IPS-NIHi11 (cell line): ENCODE measurements at places on chromosomes 12 and 14.

DNA sequence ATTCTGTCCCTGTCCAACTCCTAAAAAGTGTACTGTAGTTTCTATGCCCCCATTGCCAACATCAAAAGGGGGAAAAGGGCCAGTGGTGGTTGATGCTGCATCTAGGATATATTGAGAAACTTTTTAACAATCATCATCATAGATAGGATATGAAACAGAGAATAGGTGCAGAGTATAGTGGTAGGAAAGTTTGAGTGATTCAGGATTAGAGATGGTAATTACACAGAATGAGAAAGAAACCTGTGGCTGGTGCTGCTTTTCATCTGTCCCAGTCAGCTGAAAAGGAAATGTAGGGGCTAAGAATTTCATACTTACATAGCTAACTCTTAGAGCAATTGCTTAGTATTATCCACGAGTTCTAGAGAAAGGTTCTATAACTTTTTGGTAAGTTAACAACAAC, 67.6 kb downstream of the GTF2A1 start:
- no peak for DNase-seq

GRCh38 chr12:69131077-69131476, 108.3 kb upstream of the CPSF6 start:
- DNase-seq: no peak

DNA sequence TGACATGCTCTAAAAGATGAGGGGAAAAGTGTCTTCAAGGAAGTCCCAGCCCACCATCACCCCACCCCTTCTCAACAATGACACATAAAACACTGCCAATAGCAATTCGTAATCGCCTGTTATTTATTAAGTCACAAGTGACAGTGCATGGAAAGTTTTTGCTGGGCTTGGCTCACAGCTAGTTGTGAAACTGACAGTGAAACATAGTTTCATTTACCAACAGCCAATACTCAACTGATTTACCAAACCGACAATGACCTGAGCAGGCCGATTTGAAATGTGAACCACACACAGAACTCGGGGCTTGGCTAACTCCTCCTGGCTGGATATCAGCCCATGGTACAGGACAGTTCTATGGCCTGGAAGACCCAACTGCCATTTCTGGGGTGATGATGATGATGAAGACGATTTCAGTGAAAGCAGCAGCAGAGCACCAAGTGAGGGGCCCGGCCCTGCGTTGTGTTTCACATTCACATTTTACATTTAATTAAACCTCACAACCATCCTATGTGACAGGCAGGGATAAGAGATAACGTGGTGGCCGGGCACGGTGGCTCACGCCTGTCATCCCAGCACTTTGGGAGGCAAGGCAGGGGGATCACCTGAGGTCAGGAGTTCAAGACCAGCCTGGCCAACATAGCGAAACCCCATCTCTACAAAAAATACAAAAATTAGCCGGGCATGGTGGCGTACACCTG, 42.7 kb downstream of the CAMKK2 start:
- DNase-seq: no peak

DNA sequence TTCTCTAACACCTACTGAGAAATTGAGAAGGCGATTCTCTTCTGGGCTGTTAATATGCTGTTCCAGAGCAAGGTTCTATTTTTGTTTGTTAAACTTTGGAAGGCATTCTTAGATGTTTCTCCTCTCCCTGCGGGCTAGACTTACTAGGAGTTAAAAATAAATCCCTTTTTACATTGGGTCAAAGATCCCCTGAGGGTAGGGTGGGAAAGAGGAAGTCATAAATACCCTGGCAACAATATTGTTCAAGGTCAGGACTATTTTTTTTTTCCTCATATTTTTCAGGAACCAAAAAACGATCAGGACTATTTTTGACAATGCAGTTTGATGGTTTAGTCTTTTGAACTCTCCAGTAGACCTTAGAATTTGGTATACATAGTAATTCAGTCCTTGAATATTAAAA, 12.0 kb upstream of the SLC2A14 start:
- no peak for DNase-seq

GRCh38 chr12:64608901-64609535, 1.3 kb upstream of the RASSF3 start:
- peak; percentile 67 for DNase-seq

DNA sequence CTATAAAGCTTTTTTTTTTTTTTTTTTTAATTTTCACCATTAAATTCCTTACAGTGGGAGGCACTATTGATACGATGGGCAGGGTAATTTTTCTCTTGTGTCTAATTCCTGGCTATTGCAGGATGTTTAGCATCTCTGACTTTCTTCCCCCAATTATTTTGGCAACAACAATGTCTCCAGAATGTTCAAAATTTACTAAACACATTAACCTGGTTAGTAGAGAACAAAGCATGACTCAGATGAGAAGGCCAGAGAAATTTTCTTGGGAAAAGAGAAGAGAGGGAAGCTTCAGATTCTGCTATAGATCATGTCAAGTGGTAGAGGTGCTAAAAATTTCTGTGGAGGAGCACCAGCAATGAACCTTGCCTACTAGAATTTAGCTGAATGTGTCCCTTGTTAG, 171.5 kb upstream of the PRICKLE1 start:
- no peak for DNase-seq

GRCh38 chr14:92447416-92448197, 66.0 kb upstream of the RIN3 start:
- DNase-seq: no peak

GRCh38 chr14:38799671-38800070, 303.4 kb downstream of the SEC23A start:
- no peak for DNase-seq

DNA sequence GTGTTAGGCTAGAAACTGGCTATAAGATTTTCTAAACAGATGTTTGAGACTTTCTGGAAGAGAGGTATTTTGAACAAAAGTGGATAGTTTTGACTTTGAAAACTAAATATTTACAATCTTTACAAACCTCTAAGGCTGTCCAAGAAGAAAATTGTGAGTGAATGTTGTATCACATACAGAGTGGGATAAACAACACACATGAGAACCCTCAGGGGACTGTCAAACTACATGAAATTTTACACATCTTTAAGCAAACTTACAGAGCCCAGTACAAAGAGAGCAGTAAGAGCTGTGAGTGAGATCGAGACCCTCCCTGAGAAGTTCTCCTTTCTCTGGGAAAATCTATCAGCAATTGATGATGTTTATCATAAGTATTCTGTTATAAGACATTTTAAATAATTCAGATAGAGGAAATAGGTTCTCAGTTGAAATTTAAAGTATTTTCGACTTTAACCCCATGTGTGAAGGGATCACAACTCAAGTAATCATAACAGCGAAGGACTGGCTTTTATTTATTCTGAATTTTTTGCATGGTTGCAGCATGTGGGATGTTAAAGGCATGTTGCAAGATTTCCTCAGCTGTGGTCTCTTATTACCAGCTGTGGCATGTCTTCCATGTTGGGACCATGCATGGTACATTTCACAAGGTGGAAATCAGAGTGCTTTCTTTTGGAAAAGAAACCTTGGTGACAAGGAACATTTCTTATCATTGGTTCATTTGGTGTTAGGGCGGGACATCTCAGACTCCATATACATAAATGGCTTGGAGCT, 264.0 kb upstream of the PRICKLE1 start:
- no peak for DNase-seq

- no peak for DNase-seq
Measured at GRCh38 chr14:99715266-99716000, 31.3 kb downstream of the CYP46A1 start.

- DNase-seq: no peak
Measured at GRCh38 chr12:38653650-38654049, 251.7 kb downstream of the CPNE8 start.

DNA sequence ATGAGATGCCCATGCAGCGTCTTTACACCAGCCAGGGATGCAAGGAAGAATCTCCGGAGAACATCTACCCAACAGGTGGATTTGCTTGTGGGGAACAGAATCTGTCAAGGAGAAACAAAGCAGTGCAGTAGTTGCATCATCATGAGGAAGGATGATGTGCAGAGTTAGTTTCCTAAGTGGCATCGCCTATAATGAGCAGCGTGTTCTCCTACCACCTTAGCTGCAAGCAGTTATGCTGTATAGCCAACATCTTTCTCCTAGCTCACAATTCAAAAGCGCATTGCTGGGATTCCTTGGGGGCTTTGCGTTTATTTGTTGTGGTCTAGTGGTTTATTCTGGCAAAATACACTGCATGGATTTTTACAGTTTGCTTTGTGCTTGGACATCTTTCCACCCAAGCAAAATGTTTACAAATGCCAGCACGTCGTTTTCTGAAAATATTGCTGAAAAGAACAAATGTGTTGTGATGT, 233.0 kb downstream of the RGS6 start:
- no peak for DNase-seq

DNA sequence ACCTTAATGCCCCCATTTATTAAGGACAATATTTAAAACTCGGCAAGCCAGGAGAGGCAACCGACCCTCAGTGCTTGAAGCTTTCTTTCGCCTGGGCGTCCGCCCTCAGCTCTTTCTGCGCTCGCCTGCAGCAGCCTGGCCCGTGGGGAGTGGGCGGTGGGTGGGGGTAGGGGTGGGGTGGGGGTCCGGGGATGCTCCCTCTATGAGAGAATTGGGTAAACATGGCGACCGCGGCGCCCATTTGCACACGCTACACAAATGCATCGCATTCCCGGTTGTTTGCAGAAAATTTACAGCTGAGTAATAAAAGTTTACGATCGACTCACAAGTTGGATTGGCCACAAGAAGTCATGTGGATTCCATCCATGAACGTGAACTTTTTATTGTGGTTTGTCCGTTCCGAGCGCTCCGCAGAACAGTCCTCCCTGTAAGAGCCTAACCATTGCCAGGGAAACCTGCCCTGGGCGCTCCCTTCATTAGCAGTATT, 7.7 kb downstream of the HOXC8 start:
- no peak for DNase-seq

DNA sequence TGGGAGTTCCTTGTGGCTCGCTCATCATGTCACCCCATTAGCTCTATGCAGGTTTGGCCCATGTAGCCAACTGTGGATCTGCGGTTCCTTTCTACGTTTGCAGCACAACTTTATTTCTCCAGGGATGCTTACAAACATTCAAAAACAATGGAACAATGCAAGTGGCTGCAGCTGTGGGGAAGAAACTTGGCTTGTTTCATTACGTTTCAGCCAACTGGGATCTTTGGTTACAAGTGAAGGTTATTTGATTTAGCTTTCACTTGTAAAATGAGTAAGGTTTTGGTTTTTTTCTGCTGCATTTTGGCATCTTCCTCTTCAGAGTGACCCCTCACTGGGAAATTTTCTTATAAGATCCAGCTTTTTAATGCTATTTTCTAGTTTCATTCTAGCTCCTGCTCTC, 105.9 kb downstream of the PLXNC1 start:
- no peak for DNase-seq

DNA sequence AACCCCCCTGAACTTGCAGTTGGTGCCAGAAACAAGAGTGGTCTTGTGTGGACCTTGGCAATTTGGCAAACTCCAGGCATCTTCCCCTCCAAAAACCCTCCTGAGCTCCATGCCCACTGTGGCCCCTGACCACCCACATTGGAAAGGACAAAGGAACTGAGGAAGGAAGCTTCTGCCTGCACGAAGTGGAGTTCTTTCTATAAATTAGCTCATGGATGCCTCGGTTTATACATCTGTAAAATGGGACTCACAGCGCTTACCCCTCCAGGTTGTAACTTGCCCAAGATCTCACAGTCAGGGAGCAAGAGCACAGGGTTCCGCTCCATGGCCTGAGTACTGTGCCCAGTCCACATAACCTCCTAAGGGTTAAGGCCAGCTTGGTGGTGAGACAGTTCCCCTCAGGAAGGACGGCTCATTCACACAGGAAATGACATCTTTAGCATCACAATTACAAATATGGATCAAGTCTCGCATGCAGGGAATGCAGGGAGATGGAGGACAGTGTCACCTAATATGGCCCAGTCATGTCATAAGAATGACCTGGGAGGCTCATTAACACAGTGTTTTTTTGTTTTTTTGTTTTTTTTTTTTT, 66.6 kb downstream of the CLMN start:
- DNase-seq: no peak

DNA sequence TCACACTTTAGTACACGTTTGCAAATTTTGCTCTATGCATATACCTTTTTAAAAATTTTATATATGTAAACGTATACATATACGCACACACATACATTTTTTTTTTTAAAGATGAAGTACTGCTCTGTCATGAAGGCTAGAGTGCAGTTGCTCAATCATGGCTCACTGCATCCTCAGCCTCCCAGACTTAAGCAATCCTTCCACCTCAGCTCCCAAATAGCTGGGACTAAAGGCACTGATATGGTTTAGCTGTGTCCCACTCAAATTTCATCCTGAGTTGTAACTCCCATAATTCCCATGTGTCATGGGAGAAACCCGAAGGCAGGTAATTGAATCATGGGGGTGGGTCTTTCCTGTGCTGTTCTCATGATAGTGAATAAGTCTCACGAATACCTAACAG, 220.8 kb upstream of the CAND1 start:
- DNase-seq: no peak
